ENCODE measurements at places on chromosomes 13 and 19.

DNA sequence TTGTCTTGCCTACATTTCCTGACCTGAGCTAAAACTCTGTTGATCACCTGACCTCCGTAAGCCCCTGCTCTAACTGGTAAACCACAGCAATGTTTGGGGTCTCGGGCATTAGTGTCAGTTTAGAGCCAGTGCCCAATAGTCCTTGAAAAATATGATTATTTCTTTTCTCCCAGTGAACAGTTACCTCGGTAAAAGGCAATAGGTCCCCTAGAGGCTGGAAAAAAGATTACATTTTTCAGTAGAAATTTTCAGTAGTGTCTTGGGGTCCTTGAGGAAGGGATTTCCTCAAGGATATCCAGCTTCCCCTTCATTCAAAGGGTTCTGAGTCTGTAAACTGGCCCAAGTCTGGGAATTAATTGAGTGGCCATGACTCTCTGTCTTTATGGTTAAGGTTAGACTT is 177.5 kb downstream of the SLC7A1 start:
- no peak for DNase-seq

DNA sequence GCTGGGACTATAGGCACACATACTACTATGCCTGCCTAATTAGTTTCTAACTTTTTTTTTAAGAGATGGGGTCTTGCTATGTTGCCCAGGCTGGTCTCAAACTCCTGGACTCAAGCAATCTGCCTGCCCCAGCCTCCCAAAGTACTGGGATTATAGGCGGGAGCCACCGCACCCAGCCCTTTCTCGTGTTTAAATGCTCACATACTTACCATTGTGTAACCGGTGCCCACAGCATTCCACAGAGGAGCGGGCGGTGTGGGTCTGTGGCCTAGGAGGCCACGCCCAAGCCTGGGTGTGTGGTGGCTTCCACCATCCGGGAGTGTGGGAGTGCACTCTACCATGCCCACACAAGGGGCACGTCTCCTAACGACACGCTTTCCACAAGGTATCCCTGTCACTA is 7.7 kb downstream of the LMNB2 start:
- DNase-seq = no peak

DNA sequence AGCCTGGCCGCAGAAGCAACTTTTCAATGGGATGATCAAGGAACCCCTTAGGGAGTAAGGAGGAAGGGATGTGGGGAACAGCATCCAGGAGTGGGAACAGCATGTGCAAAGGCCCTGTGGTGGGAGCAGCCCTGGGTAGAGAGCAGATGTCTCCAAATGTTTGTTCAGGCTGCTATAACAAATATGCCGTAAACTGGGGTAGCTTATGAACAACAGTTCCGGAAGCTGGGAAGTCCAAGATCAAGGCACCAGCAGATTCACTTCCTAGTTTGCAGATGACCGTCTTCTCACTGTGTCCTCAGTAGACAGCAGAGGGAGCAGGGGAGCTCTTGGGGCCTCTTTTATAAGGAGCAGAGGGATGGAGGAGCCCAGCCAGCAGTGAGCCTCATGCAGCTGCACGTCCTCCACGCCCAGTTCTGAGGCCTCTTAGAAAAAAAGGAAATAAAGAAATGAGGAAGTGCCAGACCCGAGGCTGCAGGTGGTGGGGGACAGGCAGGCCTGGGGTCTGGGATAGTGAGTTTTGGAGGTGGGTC is 4.2 kb upstream of the LRRC25 start:
- DNase-seq = no peak

DNA sequence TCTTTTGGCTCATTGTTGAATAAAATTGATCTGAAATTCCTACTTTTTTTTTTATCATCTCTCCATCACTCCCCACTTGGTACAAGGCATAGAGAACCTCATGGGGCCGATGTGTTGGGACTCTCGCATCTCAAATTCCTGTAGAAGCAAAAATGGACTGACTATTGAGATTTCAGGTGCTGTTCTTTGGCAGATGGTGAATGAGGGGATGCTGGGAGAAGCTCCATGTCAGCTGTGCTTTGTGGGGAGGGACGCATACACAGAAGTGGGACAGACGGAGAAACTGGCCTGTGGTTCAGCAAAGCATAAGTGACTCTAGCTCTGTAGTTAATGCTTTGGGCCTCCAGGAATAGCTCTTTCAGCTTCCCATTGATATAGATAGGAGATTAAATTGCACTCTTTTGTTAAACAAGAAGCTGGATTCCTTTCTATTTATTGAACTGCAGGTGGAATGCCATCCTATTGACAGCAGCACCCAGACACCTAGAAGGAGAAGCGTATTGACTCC is 194.5 kb upstream of the RNF113B start:
- no peak for DNase-seq

DNA sequence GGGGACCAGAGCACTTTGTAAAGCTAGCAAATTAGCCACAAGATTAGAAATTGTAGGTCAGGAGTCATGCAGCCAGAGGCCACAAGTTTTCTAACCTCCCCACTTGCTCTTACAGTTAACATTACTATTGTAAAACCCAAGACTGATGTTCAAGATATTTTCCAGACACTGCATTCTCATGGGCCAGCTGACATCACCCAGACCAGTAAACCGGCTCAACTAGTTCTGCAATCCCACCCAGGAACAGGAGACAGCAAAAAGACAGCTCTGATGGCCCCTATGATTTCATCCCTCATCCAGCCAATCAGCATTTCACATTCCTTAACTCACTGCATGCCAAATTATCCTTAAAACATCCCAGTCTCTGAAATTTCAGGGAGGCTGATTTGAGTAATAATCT is 178.5 kb downstream of the PRR20E start:
- no peak for DNase-seq

GRCh38 chr19:58128041-58128685 is 22.4 kb downstream of the ZNF329 start:
- DNase-seq = no peak

- DNase-seq = no peak
Observed at GRCh38 chr13:113157929-113158747, at the start of gene PROZ. TSS of gene PROZ (plus strand) at chr13:113158648. CDS start at chr13:113158661, 13 bp downstream.

GRCh38 chr13:44089452-44089851 is 209.7 kb downstream of the LACC1 start:
- no peak for DNase-seq

- DNase-seq = peak; percentile 41
Observed at GRCh38 chr19:43784241-43784980, 3.6 kb upstream of the KCNN4 start.

DNA sequence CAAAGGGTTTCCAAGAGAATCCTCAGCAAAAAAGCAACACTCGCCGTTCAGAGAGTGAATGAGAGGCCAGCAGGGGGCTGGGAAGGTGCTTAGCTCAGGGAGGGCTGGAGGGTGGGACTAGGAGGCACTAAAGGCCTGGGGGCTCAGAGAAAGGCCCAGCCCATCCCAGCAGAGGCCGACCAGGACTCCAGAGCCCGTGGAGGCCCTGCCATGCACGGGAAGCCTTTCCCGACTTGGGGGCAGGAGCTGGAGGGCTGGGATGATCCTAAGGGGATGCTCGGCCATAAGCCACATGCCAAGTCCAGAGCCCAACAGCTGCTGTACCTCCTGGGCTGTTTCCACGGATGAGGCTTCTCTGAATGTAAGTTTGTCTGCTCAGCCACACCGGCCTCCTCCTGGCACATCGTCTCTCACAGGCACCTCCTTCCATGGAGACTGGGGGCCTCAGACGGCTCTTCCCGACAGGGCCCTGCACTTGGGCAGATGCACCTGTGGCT is 19.5 kb downstream of the RASA3 start:
- DNase-seq = no peak

DNA sequence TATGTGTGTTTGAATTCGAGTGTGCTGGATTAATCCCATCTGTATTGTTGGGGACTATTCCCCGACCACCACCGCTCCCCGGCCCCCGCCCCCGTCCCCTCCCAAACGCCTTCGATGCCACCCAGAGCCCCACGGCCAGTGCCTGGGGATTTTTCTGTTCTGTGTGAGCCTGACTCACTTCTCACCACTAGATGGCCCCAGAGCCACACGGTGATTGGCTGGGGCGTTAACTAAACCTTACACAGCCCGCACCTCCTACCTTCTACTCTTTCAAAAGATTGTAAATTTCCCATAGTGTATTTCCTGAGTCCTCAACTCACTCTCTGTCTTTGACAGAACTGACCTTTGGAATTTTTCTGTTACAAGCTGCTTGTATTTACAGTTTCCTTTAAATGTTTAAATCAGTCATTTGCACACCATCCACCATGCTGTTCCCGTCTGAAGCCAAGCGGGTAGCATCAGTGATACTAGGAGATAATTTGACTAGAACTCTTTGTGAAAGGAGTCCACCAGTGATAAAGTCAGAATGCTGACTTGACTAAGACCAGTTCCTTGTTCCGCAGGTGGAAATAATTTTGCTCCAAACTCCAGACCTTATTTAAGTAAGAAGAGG is 61.4 kb downstream of the RFX2 start:
- peak; percentile 66 for DNase-seq

DNA sequence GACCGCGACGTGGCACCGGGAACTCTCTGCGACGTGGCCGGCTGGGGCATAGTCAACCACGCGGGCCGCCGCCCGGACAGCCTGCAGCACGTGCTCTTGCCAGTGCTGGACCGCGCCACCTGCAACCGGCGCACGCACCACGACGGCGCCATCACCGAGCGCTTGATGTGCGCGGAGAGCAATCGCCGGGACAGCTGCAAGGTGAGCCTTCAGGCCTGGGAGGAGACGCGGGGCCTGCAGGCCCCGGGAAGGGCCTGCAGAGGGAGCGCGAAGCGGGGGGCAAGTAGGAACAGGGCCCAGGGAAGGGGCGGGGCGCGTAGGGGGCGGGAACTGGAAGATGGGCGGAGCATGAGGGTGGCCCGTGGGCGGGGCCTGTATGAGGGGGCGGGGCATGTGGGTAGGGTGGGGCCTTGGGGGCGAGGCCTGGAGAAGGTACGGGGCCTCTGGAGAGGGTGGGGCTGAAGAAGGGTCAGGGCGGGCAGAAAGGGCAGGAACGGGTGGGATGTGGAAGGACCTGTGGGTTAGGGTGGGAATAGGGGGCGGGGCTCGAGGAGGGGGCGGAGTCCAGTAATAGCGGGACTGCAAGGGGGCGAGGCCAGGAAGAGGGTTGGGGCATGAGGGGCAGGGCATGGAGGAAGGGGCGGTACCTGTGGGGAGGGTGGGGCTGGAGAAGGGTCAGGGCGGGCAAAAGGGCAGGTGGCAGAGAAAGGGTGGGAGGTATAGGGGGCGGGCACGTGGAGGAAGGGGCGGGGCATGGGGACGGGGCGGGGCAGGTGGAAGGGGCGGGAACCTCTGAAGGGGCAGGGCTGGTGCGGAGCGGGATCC is 2.5 kb downstream of the CFD start:
- peak; percentile 61 for DNase-seq

- DNase-seq = no peak
Observed at GRCh38 chr13:112690283-112690929, 568 bp downstream of the ATP11A start.

DNA sequence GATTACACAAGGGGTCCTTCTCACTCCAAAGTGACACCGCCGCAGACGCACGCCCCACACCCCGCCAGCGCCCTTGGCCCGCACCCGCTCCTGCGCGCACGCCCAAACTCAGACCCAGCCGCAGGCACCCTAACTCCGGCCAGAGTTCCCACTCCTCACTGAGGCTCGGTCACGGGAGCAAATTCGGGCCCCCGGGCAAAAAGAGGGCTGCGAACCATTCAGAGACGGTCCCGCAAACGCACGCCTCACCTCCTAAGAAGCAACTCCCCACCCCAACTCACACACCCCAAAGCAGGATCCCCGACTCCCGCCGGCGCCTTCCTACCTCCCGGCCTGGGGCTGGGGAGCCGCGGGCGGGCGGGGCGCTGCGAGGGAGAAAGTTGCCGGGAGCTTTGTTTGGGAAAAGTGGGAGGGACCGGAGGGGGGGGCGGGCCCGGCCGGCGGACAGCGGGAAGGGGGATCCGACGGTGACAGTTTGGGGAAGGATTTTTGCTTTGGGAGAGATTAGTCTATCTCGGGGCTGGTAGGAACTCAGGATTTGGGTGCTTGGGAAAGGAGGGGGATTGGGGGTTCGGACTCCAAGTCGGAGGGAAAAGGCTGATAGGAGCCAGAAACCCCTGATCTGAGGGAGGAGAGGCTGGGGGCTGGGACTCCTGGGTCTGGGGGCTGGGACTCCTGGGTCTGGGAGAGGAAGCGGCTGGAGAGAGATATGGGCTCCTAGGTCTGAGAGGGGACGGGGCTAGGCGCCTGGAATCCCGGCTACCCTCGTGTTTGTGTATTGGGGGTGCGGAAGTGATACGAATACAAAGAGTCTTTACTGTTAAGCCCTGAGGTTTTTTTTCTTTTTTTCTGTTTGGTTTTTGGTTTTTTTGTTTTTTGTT is at the start of gene TEAD2:
Gene TEAD2, minus strand, starts transcription at position 369 of the 881 bp plus-strand sequence. CDS start 2,341 bp downstream, outside the sequence.
- no peak for DNase-seq

GRCh38 chr13:81104035-81104715 is 763.2 kb upstream of the SPRY2 start:
- no peak for DNase-seq

DNA sequence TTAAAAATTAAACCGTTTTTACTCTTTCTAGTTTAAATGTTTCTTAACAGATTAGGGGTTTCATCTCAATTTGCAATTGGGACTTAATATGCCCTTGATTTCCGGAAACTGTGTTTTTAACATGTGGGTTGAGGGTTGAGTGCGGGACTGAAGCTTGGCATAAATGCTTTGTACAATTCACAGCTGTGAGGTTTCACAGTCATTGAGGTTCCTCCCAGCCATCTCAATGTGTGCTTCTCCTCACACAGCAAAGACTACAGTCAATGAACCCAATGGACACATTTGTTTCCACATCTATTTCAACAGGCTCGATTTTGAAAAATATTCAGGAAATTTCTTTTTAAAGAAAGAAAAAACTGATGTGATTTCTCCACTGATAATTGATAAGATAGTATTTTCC is 328.6 kb downstream of the TBC1D4 start:
- DNase-seq = no peak

DNA sequence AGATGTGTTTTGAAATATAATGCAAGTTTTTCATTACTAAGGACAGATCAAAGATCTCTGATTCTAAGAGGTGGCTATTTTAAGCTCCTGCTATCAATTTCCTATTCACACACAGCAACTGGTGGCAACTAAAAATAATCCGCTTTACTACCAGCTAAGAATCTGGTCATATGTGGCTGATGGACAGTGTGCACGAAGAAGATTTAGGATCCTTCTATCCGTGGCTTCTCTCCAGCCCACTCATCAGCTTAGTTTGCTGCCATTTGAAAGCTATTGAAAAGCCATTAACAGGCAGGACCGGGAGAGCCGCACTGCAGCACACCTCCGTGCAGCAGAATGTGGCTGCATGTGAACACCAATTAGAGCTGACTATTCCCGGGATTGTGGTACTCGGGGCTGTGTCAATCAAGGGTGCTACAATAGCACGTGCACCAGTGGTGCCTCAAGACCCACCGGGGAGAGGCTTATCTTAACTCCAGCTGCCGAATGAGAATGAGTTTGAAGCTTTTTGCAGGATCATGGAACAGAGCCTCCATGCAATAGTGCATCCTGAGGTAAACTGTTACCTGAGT is at the start of gene MYO16:
Gene MYO16, plus strand, starts transcription at position 431 of the 572 bp plus-strand sequence. CDS start 234 bp downstream, outside the sequence.
- no peak for DNase-seq

DNA sequence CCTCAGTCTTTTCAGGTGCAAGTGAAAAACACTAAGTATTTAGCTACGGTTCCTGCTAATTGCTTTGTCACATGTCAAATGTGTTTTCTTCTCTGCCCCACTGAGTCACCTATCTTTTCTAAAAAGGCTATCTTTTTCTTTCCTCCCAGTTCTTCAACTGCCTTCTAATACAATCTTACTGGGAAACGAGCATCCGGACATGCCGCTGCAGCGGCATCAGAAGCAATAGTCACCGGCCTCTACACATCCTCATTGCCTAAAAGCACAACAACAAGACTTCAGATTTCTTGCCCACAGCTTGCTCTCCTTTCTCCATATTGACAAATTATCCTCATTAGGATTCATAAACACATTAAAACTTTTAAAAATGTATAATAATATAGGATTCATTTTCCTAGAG is 1.2 kb downstream of the PCDH9 start:
- no peak for DNase-seq
